ENCODE measurements at places on chromosomes 16 and 17.

GRCh38 chr16:84408856-84409255 lies 40.5 kb downstream of the ATP2C2 start:
- DNase-seq: no peak

DNA sequence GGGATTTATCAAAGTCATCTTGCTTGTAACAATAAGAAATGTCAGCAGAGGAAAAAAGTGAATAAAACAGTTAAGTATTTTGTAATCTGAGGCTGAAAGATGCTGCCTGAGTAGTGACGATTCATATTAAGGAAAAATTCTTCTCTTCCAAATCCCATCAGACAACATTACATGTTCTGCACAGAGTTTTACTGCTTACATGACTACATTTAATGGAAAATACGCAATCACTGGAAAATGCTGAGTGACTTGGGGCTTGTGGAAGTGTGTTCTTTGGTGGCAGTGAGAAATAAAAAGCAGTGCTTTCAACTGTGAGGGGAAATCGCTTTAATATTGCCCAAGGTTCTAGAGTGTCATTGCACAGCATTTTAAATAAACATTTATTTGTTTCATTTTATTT lies 1025.2 kb upstream of the GOT2 start:
- DNase-seq: no peak

DNA sequence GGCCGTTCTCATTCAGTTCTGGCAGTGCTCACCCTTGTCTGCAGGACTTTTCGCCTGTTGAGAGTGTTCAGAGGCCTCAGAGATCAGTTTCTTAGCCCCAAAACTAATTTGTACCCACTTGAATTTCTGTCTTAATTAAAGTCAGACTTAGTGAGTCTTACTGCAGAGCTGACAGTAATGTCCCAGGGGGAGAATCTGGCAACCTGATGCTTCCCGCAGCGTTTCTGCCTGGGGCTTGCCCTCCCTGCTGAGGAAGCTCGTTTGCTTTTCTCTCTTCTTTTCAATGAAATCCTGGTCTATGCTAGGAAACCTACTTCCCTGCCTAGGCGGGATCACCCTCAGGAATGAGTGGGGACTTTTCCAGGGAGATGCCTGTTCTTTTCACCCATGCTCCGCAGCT lies 25.3 kb downstream of the DBNDD1 start:
- no peak for DNase-seq

DNA sequence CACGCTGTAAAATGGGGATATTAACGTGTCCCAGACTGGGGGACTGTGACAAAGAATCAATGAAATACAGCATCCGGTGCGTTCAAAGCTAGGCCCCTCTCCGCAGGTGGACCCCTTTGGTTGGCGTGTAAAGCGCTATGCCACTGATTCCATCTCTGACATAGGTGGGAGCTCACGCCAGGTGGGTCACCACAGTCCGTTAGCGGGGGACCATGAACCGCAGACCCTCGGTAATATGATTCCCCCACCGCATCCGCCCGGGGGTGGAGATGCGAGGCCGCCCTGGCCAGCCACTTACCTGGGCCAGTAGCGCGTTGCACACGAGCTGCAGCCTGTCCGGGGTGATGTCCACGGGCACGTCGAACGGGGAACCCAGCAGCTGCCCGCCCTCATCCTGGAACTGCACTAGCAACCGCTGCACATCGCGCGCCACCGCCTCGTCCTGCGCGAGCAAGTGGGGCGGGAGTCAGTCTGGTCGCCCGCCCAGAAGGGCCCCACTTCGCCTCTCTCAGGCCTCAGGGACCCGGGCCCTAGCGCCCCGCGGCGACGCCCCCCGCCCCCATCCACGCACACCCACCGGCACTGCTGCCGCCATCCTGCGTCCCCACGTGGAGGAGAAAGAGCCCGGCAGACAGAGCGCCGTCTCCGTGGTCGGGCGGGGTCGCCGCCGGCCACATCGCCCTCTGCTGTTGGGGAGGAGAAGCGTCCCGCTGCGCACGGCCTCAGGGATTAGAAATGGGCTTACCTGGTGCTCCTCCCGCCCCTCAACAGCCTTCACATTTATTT lies at the start of gene NLE1:
NLE1 (minus strand) TSS at position 623 of the 786 bp plus-strand sequence; CDS start at position 595, 28 bp downstream.
- peak; percentile 93 for DNase-seq

DNA sequence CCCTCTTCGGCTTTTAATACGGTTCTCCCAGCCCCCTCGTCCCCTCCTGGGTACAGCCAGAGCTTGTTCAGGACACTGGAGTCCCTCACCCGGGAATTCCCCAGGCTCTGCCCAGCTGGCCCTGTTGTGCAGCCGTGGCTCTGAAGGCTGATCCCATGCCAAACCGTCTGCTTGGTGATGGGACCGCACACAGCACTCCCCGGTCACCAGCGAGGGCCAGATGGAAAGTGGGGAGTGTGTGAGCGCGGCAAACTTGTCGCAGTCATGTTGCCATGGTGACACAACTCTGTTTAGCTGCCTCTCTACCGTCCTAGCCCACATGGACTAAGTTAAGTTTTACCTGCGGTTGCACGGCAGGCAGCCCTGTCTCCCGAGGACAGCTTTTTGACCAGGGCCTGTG lies 107.9 kb downstream of the RAP1GAP2 start:
- no peak for DNase-seq

DNA sequence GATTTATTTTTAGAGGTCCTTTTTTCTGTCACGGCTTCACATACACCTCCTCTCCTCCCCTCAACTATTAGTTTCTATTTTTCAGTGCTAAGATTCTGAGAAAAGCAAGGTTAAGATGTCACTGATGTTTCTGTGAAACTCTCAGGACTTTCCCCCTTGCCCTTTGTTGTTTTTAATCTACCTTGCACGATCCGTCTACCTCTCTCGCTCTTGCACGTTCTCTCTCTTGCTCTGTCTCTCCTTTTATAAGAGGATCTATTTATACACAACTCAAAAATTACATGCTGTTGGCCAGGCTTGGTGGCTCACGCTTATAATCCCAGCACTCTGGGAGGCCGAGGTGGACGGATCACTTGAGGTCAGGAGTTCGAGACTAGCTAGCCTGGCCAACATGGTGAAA lies 43.6 kb downstream of the RPA1 start:
- peak; percentile 43 for DNase-seq

DNA sequence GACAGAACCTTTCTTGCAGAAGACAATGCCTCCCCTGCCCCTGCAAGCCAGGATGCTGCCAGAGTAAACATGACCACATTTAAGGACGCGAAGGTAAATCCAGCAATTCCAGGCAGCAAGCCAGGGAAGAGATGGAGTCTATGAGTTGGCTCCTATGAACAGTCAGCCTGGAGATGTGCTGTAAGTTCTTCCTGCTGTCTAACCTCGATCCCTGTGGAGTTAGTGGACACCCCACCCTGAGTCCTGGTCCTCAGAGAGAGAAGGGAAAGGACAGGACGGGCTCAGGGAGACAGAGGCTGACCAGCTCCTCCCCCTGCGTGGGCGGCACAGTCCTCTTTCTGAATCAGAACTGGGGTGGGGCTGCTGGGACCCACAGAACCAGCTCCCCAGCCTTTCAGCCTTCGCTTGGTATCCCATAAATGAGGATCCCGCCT lies 24.9 kb downstream of the CDC42EP4 start:
- DNase-seq: no peak

DNA sequence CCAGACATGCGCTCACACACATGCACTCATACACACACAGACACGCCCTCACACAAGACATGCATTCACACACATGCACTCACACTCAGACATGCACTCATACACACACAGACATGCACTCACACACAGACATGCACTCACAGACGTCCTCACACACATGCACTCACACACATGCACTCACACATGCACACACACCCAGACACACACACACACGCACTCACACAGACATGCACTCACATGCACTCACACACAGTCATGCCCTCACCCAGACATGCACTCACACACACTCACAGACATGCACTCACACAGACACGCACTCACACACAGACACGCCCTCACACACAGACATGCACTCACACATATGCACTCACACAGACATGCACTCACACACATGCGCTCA lies 2.1 kb upstream of the ZNF469 start:
- no peak for DNase-seq

DNA sequence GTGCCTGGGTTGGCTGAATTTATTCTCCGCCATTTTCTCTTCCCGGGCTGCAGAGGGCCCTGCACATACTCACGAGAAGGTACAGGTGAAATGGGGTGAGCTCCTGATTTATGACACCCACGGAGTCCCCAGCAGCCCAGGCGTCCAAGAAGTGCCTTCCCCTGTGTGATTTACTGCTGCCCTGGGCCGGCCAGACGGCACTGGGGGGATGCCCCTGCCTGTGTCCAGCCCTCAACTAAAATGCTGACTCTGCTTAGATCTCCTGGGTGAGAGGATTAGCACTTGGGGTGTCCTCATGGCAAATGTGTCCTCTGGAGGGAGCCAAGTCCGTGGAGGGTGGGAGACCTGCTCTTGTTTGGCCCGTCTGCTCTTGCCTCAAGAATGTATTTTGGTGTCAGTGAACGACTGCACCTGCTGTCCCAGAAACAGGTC lies 132.4 kb downstream of the MAF start:
- DNase-seq: no peak

DNA sequence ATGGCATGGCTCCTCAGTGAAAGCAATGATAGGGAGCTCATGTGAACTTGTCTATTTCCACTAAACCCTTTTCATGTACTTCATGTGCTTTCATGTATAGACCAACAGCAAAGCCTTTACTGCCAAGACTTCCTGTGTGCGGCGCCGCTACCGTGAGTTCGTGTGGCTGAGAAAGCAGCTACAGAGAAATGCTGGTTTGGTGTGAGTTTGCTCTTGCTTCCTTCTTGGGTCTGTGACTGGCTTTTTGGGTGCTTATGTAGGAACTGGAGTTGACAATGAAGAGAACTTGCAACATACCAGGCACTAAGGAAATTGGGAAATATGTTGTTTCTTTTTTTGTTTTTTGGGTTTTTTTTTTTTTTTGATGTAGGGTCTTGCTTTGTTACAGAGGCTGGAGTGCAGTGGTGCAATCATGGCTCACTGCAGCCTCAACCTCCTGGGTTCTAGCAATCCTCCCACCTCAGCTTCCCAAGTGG lies 5.7 kb downstream of the SNX11 start:
- peak; percentile 58 for DNase-seq

- peak; percentile 52 for DNase-seq
Observed at GRCh38 chr16:19389246-19389645, 28.4 kb upstream of the TMC5 start.

GRCh38 chr16:23578101-23578830 lies 17.9 kb downstream of the NDUFAB1 start:
- no peak for DNase-seq

- no peak for DNase-seq
Observed at GRCh38 chr17:72299100-72299499, 178.3 kb downstream of the SOX9 start.

DNA sequence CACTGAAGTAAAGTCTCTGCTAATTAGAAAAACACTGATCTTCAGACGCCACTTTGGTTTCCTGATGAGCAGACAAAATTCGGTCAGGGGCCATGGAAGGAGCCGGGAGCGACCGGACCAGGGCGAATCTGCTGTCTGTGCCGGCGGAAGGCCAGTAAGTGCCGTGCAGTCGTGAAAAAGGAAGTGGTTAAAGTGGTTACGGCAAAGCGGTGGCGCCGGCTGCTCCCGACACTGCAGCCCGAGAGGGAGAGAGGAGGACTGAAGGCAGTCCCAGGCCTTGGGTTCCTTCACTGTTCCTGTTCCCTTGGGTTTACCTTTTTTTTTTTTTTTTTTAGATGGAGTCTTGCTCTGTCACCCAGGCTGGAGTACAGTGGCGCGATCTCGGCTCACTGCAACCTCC lies 17.3 kb upstream of the HEXD start:
- peak; percentile 77 for DNase-seq

- DNase-seq: no peak
Observed at GRCh38 chr16:86701286-86701975, 123.1 kb downstream of the FOXL1 start.

DNA sequence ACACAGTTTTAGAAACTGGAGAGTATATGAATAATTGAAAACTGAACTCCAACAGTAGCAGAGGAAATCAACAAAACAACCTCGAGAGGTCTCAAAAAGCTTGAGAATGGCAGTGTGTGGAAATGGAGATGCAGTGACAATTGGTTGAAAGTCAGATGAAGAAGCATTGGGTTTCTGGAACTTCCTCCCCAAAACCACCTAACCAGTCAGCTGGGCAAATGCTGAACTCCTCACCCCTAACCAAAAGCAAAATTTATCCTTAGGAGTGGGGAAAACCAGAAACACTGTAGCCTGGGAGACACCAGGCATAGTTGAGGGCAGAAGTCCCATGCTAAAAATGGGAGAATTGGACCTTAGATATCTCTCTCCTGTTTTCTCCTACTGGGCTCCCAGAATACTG lies 109.9 kb downstream of the TANC2 start:
- DNase-seq: no peak

- peak; percentile 34 for DNase-seq
Observed at GRCh38 chr17:43830510-43831140, 2.3 kb downstream of the MPP3 start.

DNA sequence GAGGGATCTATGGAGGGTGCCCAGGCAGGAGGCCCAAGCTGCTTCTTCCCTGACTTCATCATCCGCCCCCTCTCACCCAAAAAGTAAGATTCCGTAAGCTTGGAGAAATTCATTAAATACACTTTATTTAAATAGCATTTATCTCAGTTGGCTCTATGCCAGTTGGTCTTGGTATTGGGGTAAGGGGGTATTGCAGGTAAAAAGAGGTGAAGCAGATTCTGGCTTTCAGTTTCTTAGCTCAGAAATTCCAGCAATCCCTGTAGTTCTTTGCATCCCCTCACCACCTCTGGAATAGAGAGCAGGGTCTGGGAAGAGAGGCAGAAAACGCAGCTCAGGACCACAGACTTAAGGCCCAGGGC lies 750 bp upstream of the ALDOC start:
- no peak for DNase-seq

GRCh38 chr16:55284718-55285099 lies 39.3 kb upstream of the IRX6 start:
- DNase-seq: no peak

GRCh38 chr16:49366669-49367068 lies 6.9 kb upstream of the C16orf78 start:
- DNase-seq: no peak

GRCh38 chr17:7856011-7856810 lies 1.1 kb downstream of the NAA38 start:
- peak; percentile 50 for DNase-seq

DNA sequence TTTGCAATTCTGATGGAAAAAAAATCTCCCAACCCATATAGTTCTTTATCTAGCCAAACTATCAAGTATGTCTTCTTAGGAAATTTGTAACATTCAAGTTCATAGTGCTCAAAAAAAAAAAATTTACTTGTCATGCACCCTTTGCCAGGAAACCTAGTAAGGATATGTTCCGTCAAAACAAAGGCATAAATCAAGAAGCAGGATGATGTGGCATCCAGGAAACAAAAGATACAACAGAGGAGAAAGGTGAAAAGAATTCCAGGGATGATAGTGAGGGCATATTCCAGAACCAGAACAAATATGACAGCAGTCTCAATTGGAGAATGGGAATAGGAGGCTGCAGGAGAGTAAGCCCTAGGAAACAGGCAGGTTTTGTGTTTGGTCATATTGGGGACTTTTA lies 104.6 kb downstream of the SPAG9 start:
- no peak for DNase-seq

- DNase-seq: no peak
Observed at GRCh38 chr17:80180192-80180591, 10.4 kb downstream of the CARD14 start.

- DNase-seq: peak; percentile 53
Observed at GRCh38 chr17:40577611-40578065, 12.4 kb upstream of the CCR7 start.

- DNase-seq: no peak
Observed at GRCh38 chr16:53995378-53995777, 291.2 kb downstream of the IRX3 start.
